GM12865 (cell line): ENCODE measurements at places on chromosomes 13 and 19.

GRCh38 chr19:6664916-6665315 is 5.0 kb downstream of the TNFSF14 start:
- DNase-seq, result no peak

- peak; percentile 46 for DNase-seq
Observed at GRCh38 chr19:41930926-41931592, 2.8 kb upstream of the ERFL start.

DNA sequence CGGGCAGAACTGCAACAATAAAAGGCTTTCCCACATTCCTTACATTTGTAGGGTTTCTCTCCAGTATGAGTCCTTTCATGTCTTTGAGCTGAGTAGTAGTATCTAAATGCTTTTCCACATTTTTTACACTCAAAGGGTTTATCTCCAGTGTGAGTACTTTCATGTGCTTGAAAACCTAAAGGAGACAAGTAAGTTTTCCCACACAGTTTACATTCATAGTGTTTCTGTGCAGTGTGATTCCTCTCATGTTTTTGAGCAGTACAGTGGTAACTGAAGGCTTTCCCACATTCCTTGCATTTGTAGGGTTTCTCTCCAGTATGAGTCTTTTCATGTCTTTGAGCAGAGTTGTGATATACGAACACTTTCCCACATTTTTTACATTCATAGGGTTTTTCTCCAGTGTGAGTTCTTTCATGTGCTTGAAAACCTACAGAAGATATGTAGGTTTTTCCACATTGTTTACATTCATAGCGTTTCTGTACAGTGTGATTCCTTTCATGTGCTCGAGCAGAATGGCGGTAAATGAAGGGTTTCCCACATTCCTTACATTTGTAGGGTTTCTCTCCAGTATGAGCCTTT is 47.0 kb downstream of the ZNF44 start:
- DNase-seq, result no peak

- DNase-seq, result no peak
Observed at GRCh38 chr19:8501981-8502380, 459 bp downstream of the PRAM1 start.

GRCh38 chr13:51645154-51645650 is 60.9 kb downstream of the WDFY2 start:
- DNase-seq, result peak; percentile 34

DNA sequence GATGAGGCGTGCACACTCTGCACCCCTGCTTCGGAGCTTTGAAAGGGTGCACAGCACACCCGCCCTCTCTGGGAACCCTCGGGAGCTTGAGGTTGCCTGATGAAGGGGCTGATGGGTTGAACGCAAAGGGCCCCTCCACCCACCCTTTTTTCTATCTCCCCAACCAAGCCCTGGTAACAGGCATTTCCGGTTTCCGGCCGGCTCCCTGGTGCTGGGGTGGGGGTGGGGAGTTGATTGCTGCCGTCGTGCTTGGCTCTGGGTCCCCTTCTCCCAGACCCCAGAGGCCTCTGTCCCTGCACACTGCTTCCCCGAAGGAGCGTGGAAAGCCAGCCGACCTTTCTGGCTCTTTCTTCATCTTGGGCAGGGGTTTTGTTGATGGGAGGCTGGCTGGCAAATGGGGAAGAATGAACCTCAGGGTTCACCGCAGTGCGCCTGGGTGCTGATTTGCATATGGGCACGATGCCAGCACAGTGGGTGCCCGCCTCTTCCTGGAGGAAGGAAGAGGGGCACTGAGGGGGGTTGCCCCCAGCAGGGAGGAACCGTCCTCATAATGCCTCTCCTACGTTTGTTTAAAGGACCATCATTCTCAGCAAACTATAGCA is 29.1 kb downstream of the VAV1 start:
- DNase-seq, result peak; percentile 94

DNA sequence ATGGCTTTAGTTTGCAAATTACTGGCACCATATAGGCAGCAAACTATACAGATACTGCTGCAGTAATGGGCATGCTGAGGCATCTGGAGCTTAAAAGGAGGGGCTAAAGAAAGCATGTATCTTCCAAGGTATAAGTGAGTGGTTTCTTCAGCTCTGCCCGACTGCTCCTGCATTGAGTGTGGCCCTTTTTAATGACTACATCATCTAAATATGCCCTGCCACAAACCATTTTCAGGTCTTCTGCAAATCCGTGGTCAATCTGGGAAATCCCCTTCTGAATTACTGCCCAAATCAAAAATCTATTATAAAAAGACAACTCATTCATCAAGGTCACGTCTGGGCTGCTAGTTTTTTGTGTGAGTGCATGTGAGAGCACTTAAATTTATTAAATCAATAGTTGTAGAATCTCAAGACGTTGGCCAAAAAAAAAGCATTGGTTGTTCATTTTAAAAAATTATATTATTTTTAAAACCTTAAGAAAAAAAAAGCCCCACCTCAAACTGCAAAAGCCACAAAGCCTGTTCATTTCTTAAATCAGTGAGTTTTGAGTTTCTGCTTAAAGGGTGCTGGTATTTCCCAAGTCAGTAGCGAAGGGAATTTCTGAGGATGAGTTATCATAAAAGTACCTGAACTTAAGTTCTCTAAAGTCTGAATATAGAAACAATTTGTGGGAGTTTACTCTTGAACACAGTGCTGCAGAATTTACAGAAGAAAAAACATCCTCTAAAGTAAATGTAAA is 16.3 kb downstream of the LCP1 start:
- peak; percentile 89 for DNase-seq

DNA sequence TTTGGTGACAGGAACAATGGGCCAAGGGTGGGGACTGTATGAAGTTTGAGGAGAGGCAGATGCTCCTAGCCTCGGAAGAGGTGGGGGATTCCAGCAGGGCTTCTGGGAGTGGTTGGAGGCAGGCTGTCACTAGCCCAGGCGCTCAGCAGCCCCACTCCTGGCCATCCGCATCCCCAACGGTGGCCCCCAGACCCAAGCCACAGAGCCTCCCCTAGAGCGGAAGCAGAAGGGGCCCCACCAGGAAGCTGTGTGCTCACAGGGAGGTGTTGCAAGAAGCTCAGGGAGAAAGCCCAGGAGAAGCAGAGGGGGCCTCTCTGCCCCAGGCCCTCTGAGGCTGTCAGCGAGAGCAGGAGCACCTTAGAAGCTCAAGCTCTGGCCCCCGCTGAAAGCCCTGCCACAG is 8.3 kb downstream of the PRAM1 start:
- DNase-seq, result no peak

DNA sequence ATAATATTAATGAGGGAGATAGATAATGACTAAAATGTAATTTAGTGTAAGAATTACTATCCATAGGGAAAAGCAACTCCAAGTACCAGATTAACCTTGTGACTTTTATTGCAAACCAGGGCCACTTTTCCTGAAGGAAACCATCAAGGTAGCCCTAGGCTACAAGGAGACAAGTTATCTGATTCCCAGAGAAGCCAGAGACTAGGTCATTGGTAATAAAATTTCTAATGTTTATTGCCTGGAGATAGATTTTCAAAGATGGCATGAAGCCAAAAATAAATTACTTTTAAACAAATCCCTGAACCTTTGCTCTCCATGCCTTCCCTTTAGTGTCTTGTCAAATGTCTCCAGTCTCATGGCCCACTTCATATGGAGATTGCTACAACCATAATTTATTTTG is 610.1 kb upstream of the SLC10A2 start:
- no peak for DNase-seq

DNA sequence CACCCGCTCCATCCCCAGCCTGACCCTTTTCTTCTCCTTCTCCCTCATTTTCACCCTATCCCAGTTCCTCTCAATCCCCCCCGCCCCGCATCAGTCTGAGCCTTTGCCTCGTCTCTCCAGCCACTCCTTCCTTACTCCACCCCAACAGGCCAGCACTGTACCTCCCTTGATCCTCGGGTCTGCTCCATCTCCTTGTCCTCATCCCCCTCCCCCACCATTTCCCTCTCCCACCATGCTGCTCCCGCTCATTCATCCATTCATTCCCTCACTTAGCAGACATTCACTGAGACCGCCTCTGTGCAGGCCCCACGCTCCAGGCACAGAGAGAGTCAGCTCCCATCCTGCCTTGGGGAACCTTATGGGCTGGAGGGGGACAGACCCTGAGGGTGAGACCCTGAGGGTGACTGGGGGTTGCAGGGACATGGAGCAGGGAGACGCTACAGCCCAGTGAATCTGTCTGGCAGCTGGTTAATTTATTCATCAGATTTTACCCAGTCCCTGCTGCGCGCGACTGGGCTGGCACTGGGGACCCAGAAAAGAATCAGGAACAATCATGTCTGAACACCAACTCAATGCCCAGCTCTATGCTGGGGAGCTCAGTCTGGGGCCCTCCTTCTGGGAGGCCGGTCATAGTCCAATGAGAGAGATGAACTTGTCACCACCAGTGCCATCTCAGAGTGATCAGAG is 881 bp downstream of the ARHGAP33 start:
- no peak for DNase-seq

- DNase-seq, result no peak
Observed at GRCh38 chr13:110520431-110521295, 40.9 kb downstream of the RAB20 start.

DNA sequence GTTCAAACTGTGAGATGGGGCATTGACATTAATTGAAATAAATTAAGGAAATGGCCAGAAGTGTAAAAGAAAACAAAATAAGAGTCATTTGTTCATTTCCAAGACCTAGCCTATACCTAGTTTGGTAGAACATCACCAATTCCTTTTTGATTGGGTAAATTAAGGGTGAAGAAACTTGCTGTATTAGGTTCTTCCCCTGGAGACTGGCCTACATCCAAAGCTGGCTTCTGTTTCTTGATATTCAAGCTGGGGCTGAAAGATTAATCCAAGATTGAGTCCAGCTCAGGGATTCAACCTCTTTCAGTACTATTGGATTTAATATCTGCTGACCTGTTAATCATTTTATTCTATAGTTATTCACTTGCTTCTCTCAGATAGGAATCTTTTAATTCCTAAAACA is 183.2 kb downstream of the GPC6 start:
- no peak for DNase-seq

DNA sequence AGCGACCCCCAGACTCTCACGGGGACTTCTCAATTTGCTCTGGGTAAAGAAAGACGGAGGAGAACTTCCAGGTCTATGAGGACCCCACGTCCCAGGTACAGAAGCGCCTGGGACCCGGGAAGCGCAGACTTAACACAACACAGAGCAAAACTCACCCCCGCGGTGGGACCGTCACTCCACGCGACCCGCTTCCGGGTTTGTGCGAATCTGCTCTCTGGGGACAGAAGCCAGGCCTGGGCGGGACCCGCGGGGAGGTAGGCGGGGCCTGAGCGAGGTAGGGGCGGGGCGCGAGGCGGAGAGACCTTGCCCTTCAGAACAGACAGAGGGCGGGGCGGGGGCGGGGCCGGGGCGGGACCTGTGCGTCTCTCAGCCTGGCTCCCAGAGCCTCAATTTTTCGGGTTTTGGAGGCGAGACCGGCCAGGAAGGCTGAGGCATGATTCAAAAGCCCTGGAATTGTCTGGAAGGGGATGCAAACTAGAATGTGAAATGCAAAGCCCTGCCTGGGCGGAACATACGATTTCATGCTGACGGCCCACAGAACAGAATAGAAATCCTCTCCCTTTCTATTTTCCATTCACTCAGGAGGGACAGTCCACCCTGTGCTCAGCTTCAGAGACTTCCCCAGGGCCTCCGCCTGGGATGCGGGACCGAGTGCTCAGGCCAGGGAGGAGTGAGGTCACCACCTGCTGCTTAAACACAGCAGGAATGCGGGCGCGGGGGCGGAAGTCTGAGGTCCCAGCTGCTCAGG is 19.3 kb upstream of the ZNF888 start:
- peak; percentile 94 for DNase-seq

DNA sequence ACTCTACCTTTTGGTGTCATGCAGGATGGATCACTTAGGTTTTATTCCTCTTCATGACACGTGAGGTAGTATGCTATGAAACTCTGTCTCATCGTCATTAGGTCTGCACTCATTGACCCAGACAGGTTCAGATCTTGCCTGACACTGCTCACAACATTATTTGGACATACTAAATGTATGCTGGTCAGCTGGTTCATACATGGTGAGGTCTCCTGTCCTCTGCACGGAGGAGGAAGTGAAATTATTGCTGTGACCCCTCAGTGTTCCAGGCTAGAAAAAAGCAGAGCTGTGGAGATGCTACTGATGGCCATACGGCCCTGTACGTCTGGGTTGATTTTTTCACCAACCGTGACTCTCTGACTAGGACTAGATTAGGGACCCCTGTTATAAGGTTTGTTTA is 35.8 kb downstream of the LATS2 start:
- DNase-seq, result no peak
